ENCODE measurements at places on chromosomes 7 and 10.

- DNase-seq = no peak
Observed at GRCh38 chr7:112182749-112183148, 23.4 kb downstream of the DOCK4 start.

- DNase-seq = no peak
Observed at GRCh38 chr7:112989531-112989930, 97.1 kb downstream of the GPR85 start.

- DNase-seq = no peak
Observed at GRCh38 chr7:66921918-66922486, 977 bp downstream of the TMEM248 start.

GRCh38 chr7:132240262-132240661, 336.0 kb downstream of the PLXNA4 start:
- no peak for DNase-seq

DNA sequence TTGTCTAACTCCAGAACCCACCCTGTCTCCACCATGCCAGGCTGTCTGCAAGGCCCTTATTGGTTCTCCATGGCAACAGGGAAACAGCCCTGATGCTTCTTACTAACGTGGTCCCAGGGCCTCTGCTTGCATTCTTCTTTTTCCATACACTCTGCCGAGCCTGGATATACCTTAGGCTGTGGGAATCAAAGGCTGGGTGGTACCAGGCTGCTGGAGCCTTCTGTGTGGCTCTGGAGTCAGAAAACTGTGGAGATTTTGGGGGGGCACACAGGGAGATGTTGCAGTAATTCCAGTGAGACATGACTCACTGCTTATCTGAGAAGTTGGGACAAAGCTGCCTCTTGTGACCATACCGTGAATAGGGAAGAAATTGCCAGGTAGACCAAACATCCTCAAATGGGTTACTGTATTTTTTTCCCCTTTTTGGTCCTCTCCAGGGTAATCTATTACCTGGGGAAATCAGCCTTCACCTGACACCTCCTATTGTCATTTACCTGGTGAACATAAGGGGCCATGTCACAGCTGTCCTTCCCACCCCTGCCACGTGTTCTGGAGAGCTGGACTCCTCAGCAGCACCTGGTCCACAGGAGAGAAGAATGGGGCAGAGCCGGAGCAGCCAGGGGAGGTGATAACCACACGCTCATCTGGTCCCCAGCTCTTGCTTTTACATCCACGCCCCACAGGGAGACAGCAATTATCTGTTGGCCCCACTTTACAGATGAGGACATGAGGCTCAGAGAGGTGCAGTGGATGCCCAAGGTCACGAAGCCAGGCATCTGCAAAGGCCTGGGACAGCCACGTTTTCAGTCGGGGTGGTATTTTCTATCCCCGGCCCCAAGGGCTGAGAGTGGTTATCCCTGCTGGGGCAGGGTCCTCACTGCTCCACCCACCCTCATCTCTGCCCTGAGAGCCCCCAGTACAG, 4.6 kb downstream of the CHST3 start:
- DNase-seq = no peak

All from GM12891 (cell line).